ENCODE measurements at places on chromosomes 11 and 22.

DNA sequence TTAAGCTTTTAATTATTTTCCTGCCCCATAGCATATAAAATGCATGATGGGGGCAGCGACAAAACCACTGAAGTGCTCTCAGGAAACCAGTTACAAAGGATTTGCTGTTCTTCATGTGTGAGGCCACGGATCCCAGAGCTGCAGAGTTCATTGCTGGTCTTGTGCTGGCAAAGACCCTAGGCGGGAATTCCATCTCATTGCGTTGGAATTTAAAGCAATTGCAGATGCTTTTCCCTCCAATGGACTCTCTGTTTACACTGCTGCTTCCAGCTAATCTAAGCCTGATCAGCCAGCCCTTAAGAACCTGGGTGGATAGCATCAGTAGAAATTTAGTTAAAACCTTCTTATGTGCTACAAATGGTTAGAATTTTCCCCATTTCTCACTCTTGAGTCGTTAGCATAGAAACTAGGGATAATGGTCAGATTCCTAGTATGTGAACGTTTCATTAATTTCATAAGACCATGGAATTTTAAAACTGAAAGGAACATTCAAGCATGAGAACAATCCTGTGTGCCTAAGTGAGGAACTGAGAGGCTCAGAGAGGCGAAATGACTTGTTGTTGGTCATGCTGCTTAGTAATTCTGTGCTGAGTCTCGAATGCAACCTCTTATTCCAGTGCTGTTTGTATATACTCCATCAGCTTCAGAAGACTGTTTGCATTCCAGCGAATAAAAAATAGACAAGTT lies 36.1 kb upstream of the ADSL start:
- DNase-seq = no peak

DNA sequence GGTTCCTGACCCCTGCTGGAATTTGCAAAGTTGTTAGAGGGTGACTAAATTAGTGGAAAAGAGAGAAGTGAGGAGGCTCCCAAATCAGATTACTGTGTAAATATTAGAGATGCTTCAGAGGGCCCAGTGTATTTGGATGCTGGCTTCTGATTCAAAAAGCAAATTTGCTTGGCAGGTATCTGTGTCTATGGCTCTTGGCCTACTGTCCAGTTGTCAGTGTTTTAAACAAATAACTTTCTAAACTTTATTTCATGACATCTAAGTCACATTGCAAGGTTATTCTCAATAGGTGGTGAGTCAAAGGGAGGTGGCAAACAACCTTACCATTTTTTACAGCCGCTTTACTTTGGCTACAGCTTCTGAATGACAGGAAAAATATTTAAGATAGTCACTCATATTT lies 720.1 kb downstream of the KCNA4 start:
- no peak for DNase-seq

GRCh38 chr11:73268671-73269271 lies 3.4 kb upstream of the P2RY6 start:
- no peak for DNase-seq

- no peak for DNase-seq
Measured at GRCh38 chr11:84319863-84320262, 1033.7 kb upstream of the CCDC90B start.

GRCh38 chr22:37059876-37060449 lies 8.4 kb downstream of the KCTD17 start:
- DNase-seq = no peak

- no peak for DNase-seq
Measured at GRCh38 chr11:110928391-110928790, 216.2 kb upstream of the ARHGAP20 start.

DNA sequence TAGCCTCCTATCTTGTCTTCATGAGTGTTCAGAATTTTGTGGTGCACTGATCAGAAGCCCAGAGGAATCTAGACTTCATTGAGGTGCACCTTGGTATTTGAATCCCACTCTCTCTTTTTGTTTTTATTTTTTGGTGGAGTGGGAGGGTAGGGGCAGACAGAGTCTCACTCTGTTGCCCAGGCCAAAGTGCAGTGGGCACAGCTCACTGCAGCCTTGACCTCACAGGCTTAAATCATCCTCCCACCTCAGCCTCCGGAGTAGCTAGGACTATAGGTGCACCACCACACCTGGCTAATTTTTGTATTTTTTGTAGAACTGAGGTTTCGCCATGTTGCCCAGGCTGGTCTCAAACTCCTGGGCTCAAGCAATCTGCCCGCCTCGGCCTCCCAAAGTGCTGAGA lies 10.9 kb upstream of the ALG8 start:
- DNase-seq = no peak

- no peak for DNase-seq
Measured at GRCh38 chr11:86103808-86104207, 34.9 kb upstream of the PICALM start.

GRCh38 chr11:47406896-47407745 lies 1.3 kb upstream of the SLC39A13 start:
- no peak for DNase-seq

- no peak for DNase-seq
Measured at GRCh38 chr11:34104680-34105078, 750 bp upstream of the NAT10 start.

- DNase-seq = no peak
Measured at GRCh38 chr22:44678556-44679305, 23.3 kb upstream of the PRR5 start.

DNA sequence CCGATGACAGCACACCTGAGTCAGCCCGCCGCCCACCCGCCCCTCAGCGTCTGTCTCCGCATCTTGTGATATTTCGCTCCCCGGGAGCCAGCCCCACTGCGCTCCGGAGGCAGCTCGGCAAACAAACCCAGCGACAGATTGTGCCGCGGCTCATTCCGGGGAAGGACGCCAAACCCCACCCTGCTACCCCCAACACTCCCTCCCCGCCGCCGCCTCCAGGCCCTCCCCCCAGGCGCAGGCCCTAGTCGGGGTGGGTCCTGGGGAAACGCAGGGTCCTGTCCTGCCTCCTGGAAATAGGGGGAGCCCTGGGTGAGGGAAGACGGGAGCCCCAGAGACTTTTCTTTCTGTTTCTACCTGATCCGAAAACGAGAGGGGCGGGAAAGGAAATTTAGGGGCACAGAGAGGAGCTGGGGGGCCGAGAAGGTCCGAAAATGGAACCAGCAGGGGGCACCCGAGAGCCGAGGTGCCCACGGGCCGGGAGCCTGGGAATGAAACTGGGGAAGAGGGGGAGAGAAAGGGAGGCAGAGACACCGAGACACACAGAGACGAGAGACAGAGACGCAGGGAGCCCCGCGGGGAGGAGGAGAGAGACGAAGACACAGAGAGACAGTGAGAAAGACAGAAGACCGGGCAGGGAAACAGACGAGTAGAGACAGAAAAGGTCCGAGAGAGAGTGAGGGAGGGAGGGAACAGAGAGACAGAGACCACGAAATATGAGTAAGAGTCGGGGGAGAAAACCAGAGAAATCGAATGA lies 1.7 kb upstream of the RTN4RL2 start:
- peak; percentile 43 for DNase-seq

- DNase-seq = peak; percentile 36
Measured at GRCh38 chr11:69642549-69642912, 1.6 kb downstream of the CCND1 start.

DNA sequence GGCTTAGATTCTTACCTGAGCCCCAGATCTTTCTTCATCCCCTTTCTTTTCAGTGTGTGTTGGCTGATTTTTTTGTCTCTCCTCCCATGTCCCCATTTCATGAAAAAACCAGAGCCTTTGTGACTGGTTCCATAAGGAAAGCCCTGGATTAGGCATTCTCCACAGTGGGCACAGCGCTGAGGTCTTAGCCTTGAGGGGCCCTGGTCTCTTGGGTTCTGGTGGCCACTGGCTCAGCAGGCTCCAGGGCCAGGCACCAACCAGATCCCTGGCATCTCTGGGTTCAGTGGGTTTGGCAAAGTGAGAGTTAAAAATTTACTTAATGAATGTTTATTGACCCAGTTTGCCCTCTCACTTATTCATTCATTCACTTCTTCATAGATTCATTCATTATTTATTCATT lies 49.5 kb upstream of the ACCSL start:
- DNase-seq = no peak

DNA sequence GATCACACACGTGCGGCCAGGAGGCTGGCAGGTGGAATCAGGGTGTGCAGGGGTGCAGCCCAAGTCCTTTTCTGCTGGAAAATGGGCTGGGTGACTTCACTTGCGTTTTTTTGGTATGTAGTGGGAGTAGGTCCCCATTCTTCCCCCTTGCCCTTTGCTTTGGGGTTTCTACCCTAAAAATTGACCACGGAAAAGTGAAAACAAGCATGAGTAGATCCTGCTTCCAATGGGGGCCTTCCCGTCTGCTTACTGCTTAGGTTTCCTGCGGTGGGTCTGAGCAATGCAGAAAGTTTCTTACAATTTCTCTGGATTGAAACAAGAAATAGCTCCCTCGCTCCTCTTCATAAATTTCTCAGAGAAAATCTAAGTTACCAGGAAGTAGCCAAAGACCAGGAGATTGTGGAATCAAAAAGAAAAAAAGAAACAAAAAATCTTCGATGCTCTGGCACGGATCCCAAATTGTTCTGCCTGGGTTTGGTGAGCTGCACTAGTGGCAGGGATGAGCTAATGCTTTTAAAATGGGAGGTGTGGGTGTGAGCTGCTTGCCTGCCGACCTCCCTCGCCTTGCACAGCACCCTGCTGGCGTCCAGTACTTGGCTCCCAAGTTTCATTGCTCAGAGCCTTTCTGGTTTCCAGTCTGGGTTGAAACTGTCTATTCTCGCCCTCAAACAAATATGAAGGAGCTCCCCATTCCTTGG lies 2.4 kb downstream of the TIMP3 start:
- no peak for DNase-seq

GRCh38 chr11:61713464-61713863 lies 33.3 kb downstream of the DAGLA start:
- DNase-seq = no peak

GRCh38 chr11:64093233-64094039 lies 57.7 kb downstream of the FLRT1 start:
- DNase-seq = no peak

DNA sequence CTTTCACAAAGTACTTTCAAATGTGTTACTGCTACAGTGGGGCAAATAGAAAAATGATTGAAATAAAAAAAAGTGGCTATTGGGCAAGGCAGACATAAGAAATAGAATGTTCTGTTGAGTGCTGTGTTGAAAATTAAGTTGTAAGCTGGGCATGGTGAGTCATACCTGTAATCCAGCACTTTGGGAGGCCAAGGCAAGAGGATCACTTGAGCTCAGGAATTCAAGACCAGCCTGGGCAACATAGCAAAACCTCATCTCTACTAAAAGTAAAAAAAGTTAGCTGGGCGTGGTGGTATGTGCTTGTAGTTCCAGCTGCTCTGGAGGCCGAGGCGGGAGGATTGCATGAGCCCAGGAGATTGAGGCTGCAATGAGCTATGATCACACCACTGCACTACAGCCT lies 26.9 kb upstream of the LDHA start:
- DNase-seq = no peak

DNA sequence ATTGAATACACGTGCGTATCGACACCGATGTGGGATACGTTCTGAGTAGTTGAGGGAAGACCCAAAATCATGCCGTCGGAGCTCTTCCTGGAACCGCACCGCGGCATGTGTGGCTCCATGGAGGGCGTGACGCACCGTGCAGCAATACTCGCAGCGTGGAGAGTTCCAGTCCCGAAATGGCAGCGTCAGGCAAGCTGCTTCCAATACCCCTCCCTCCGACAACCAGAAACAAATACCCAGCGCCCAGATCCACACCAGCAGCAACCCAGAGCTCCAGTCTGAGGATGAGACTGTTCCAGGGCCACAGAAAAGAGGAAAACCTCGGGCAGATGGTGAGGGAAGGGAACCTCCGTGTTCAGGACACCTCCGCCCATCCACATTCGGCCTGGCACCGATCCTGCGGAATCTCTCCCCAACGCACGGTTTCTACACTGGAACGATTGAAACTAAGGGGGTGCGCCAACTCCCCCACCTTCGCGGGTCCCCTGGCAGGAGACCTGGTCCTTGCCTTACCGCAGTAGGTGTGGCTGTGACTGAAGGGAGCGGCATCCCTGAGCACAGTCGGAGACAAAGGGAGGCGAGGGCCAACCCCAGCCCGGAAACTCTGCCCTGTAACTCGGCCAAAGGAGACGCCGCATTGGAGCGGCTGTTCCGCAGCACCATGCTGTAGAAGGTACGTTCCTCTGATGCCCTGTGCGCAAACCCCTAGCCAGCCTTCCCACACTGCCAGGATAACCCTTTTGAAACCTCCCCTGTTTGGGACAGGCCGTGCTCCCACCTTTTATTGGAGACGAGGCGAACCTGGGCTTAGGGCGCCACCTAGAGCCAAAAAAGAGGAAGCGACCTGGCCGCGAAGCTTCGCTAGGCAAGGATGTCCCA lies 28.2 kb downstream of the DBX1 start:
- DNase-seq = peak; percentile 31

- DNase-seq = no peak
Measured at GRCh38 chr11:57444362-57445121, 15.8 kb upstream of the RTN4RL2 start.

DNA sequence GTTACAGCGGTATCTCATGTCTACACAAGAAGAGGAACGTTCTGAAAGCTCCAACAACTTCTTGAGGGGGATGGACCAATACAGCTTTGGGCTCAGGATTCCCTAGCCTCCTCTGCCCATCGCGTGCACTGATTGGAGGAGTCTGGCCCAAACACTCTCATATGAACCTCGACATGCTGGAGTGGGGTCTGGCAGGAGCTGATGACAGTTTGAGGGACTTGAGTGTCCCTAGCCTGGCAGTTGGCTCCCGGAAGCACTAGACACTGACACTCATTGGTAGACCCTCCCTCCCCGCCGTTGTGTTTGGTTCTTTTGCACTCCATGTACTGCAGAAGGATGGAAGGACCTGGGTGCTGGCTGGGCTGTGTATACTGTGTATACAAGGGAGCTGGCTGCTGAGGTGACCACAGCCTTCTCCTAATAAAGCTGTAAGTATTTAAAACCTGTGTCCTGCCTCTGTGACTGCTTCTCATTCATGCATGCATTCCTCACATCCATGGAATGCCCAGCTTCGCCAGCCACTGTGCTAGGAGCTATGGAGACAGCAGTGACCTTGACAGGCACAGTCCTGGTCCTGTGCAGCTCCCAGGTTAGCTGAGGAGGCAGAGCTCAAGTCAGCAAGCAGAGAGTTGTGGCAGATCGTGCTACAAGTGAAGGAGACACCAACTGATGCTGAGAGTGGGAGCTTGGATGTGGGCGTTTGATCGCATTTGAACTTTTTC lies 27.9 kb downstream of the ADAMTS15 start:
- no peak for DNase-seq

GRCh38 chr11:13286279-13286821 lies 8.8 kb downstream of the BMAL1 start:
- DNase-seq = no peak

GRCh38 chr22:49785841-49786471 lies 41.7 kb downstream of the BRD1 start:
- no peak for DNase-seq

GRCh38 chr11:6273188-6273587 lies 13.6 kb downstream of the CCKBR start:
- DNase-seq = no peak

DNA sequence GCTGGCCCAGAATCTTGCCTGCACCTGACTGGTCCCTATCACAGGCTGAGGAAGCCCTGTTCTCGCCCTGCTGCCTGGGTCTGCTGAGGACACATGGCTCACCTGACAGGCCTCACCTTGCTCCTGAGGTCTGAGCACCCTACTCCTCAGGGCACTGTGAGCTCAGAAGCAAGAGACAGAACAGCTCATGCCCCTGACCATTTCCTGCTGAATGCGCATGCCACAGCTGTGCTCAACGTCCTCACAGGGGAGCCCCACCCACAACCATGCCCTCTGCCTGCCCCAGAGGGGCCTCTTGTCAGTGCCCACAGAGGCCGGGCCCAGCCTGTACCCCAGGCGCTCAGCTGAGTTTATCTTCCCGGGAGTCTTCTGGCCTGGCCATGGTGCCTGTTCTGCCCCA lies 2.8 kb upstream of the TSPO start:
- no peak for DNase-seq

GRCh38 chr11:27216270-27217149 lies 146.5 kb downstream of the CCDC34 start:
- DNase-seq = no peak

Data from naive thymus-derived CD4-positive, alpha-beta T cell (primary cell).